ENCODE measurements at places on chromosomes 12 and 14.
A peak's percentile ranks its signal among the peaks of the same experiment; 100 is the strongest.

DNA sequence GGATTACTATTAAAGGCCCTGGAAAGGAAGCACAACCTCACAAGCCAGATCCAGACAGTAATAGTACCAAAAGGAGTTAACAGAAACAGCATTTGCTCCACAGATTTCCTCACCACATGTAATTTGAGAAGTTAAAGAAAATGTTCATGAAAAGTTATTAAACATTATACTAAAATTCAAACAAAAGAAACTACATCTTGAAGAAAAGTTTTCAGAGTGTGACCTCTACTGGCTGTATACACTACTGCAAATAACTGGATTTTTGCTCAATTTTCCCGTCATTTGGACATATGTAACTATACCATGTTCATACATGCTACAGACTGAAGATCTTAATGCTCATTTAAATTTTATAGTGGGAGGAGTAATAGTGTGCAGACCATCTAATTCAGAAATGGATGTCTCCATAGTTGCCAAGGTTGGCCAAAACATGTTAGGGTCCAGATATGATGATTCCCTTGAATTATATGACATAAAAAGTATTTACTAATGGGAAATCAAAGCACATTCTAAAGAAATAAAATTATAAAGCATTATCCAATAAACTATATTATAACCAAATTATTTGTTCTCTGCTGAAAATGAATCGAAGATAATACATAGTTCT, 5.6 kb downstream of the KRR1 start:
- DNase-seq: no peak

- DNase-seq: no peak
These were observed 77.3 kb upstream of the SLC38A2 start for GRCh38 chr12:46449856-46450255.

DNA sequence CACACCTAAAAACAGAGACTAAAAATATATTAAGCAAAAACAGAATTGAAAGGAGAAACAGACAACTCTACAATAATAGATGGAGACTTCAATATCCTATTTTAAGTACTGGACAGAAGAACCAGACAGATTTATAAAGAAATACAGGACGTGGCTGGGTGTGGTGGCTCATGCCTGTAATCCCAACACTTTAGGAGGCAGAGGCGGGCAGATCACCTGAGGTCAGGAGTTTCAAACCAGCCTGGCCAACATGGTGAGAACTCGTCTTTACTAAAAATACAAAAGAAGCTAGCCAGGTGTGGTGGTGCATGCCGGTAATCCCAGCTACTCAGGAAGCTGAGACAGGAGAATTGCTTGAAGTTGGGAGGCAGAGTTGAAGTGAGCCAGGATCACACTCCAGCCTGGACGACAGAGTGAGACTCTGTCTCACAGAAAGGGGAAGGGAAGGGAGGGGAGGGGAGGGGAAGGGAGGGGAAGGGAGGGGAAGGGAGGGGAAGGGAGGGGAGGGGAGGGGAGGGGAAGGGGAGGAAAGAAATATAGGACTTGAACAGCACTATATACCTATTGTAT, 53.0 kb downstream of the CDK17 start:
- no peak for DNase-seq

DNA sequence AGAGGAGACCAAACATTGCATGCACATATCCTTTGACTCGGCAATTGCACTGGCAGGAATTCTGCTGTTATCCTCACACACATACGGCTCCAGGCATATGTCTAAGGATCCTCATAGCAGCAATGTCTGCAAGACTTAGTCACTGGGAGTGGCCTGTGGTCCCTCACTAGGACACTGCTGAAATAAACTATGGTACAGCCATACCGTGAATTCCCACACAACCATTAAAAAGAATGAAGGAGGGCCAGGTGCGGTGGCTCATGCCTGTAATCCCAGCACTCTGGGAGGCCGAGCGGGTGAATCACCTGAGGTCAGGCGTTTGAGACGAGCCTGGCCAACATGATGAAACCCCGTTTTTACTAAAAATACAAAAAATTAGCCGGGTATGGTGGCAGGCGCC, 105.1 kb downstream of the ZFP36L1 start:
- no peak for DNase-seq

DNA sequence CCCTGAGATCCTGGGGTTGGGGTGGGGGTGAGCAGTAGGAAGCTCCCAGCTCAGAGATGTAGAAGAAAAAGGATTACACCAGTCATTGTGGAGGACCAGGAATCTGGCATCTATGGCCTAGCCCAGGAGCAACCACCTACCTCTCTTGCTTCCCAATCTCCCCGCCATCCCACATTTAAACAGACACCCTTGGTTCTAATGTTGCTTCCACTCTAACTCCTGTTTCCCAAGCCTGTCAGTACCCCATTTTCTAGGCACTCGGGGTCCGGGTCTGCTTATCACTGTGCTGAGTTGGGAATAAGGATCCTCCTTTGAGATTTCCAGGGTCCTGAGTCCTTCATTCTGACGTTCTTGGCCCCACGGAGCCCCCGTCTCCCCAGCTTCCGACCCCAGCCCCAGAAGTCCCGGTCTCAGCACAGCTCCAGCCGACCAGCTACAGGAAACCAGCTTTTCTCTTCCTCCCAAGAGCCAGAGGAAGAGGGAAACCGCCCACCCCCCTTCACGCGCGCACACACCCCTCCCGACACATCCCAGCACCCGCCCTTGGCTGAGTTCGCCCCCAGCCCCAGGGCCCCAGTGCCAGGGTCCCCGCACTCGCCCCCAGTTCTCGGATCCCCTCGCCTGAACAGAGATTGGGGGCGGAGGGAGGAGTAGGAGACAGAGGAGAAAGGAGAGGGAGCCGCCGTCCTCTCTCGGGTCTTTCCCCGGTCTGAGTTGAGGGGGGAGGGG, 1.2 kb downstream of the ITGA5 start:
- DNase-seq: no peak

- DNase-seq: peak; percentile 66
These were observed 581 bp downstream of the ARG2 start for GRCh38 chr14:67620217-67620785.

- DNase-seq: no peak
These were observed 19.4 kb upstream of the GNPTAB start for GRCh38 chr12:101850199-101850598.

- DNase-seq: no peak
These were observed 65.6 kb downstream of the SERPINA3 start for GRCh38 chr14:94677747-94678146.

DNA sequence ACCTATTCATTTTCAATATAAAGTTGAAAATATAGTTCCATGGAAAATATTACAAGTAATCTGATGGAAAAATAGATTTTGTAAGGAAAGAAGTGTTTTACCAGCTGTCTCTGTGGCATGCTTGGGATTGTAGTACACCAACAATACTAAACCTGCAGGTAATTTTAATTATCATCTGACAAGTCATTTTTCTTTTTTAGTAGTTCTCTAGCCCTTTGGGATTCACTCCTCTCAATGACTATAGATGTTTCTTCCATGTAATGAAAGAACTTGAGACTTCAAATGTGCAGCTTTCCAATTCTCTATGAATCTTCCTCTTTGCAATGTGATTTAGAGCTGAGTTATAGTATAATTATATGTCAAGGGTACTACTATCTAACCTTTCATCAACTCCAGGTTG, 14.7 kb upstream of the LIN7A start:
- no peak for DNase-seq

GRCh38 chr12:13147688-13148484, 44.4 kb upstream of the GSG1 start:
- no peak for DNase-seq

DNA sequence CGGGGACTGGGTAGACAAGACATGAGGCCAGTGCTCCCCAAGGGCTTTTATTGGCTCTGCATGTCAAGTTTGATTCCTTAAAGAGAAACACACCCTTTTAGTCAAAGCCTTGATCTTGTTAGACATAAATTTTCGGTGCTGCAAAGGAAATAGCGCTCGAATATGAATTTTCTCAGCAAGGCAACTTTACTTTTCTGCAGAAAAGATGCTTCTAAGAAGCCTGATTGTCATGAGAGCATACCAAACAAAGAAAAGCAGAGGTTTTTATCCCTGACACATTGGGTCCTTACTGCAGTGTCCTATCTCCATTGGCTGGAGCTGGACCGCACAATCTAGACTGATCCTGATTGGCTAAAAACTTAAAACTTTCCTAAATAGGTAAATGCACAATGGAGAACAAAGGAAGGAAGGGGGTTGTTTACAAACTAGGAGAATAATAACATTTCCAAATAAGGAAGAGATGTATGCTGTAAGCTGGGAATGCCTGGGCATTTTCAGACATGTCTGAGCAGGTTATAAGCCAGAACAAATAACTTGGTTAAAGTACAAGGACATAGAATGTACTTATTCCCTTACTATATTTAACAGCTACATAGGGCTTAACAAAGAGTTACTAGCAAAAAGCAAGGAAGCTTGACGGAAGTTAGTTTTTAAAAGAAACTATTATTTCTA, 17.2 kb downstream of the TXNRD1 start:
- no peak for DNase-seq

GRCh38 chr14:99032759-99033158, 239.2 kb downstream of the BCL11B start:
- DNase-seq: no peak

- no peak for DNase-seq
These were observed 17.7 kb upstream of the NEDD1 start for GRCh38 chr12:96889273-96889933.

DNA sequence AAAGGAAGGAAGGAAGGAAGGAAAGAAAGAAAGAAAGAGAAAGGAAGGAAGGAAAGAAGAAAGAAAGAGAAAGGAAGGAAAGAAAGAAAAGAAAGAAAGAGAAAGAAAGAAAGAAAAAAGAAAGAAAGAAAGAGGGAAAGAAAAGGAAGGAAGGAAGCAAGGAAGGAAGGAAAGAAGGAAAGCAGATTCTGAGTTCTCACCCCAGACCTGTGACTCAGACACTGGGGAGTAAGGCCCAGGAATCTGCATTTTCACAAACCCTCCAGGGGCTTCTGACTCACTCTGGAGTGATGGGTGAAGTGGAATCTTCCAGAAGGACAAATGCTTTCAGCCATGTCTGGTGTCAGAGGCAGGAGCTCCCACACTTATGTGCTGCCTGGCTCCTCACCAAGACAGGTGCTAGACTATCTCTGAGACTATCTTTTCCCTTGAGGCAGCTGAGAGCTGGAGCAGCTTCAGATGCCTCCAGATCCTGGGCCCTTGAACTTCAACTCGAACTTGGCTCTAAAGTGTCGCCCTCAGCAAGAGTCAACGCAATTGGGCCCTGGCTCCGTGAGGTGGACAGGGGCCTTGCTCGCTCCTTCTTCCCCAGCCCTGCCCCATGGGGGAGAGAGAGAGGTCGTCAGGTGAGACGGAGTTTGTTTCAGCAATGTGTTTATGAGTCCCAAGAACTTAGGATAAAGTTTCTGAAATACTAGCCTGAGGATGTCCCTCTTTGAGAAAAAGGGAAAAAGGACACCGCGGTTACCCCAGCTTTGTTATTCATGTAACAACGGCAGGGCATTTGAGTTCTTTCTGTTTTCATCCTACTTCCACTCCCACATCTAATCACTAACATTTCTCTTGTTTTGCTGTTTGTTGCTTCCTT, 19.8 kb upstream of the SCARB1 start:
- DNase-seq: no peak

DNA sequence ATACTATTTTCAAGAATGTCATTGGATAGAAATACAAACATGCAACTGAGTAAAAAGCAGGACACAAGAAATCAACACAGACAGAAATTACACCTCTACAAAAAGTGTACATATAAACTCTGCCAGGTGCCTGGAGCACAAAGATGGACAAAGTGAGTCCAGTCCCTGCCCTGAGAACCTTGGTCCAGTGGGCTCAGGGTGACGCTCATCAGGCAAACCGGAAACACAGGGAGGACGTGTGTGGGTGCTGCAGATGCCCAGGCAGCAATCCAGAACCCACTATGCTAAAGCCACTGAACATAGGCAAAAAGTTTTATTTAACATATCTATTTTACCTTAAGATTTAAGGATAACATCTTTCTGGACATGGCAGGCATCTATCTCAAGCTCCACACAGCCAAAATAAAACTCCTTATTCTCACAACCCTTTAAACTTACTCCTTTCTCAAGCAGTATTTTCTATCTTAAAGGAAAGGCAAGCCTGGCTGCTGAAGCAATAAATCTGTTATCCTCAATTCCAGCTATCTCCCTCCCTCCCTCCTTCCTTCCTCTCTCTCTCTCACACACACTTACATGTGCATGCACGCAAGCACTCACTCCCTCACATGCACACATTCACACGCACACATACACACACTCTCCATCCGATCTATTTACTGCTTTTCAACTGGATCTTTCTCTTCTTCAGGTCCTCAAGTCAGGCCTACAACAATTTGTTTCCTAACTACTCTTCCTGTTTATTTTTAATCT, 10.2 kb downstream of the PPP1R13B start:
- no peak for DNase-seq

GRCh38 chr12:126762150-126762549, 1504.8 kb upstream of the TMEM132C start:
- DNase-seq: no peak

GRCh38 chr12:77644915-77645605, 185.6 kb upstream of the NAV3 start:
- DNase-seq: no peak

GRCh38 chr12:50175716-50176026, 8.5 kb upstream of the CERS5 start:
- no peak for DNase-seq

DNA sequence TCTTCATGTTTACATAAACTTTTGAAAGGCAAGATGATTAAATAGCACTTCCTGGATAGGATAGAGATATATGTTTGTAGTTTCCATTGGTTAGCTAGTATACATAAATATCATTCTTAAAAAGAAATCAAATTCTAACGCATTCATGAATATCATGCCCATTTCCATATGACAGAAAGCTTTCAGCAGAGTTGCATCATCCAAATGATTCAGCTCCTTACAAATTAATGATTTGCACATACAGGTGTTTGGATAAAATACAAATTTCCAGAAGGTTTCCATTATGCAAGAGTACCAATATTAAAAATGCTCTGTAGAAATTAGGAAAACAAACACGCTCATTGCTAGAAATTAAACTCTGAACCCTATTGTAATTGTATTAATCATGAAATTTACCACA, 264.4 kb downstream of the FOXG1 start:
- DNase-seq: no peak

DNA sequence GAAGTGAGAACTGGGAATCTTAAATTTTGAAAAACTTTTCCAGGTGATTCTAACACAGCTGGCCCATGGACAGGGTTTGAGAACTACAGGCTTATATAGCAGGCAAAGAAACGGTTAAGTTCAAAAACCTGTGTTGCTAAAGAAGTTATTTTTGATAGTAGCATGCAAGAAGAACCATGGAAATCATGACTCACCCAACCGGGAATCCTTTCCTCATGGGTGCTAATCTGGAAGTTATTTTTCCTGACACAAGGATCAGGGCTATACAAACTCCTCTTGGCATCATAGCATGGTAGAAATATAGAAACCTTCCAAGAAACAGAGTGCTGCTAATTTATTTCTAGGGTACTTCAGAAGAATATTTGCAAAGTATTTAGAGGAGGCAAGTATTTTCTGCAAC, 588.7 kb downstream of the CCER1 start:
- DNase-seq: no peak

GRCh38 chr12:111298582-111299436, 70.1 kb downstream of the PHETA1 start:
- DNase-seq: no peak

DNA sequence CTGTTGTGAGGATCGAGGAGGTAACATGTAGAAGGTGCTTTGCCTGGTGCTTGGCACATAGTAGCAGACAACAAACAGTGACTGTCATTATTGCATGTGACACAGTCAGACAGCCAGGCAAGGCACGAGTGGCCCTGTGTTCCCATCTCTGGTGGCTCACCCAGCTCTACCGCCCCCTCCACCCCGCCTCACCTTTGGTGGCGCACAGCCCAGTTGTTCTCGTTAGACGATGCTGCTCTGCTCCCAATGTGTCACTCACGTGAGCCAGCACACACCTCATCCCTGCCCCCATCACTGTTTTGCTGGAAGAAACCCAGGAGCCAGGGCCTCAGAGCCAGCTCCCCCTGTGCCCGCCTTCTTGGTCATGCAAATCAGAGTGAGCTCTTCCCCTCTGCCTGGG, 113.3 kb downstream of the CALM1 start:
- DNase-seq: no peak

All from NCI-H187 (cell line).